CD4-positive, CD25-positive, alpha-beta regulatory T cell (primary cell): ENCODE measurements at places on chromosomes 16 and 17.

DNA sequence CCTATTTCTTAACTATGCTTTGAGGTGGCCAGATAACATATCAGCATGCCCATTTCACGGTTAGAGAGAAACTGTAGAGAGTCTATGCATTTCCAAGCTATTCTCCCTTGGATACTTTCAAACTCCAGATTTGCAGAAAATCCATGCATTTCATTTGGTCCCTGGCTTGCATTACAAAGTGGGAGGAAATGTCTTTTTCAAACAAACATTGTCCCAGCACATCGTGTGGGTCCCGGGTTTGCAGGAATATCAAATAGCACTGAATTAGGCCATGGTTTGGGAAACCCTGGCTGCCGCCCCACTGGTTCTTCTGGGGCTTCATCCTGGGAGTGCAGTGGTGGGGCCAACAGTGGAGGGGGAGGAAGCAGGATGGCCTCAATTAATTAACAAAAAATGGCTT, 171.9 kb downstream of the IRX5 start:
- no peak for DNase-seq

DNA sequence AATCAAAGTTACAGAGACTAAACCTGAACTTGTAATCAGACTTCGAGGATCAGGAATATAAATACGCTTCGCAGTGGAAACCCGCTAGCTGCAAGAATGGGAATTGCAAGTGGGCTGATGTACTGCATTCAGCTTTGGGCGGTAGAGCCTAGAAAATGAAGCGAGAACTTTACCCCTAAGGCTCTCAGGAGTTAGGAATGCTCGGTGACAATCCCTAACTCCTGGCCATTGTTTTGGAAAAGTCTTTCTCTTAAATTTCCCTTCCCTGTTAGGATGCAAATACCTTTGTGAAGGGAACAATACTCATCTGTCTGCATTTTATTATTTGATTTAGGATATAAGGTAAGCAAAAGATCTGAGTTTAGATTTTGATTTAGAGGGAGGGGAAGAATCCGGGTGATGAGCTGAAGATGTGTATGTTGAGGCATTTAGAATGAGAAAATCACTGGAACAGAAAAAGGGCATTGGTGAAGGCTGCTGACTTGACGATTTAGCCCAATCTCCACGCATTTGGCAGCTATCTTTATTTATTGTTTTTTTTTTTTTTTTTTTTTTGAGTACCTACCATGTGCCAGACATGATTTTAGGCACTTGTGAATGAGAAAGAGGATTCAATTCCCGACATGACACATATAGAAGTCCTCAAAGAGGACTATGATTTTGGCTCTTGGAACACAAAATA, 2.2 kb upstream of the TOX3 start:
- DNase-seq: no peak

- DNase-seq: no peak
These were observed 10.2 kb downstream of the MYO18A start for GRCh38 chr17:29169806-29170591.

GRCh38 chr17:42560246-42560645, 1.7 kb upstream of the COASY start:
- DNase-seq: no peak

DNA sequence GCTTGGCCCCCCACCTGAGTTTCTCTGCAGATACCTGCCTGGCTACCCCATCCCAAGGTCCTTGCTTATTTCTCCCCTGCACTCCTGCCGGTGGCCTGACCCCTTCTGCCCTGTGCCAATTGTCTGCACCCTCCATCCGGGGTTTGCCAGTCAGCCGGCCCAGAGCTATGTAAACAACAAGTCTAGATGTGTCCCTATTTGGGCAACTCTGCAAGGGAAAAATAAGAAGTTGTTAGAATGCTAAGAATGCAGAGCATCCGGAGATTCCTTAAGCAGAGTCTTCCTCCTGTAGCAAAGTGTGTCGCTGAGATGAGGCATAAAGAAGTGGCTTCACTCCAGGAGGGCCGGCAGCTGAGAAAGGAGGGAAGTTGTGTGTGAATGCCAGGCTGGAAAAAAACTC, 46.6 kb downstream of the RGS9 start:
- DNase-seq: no peak

DNA sequence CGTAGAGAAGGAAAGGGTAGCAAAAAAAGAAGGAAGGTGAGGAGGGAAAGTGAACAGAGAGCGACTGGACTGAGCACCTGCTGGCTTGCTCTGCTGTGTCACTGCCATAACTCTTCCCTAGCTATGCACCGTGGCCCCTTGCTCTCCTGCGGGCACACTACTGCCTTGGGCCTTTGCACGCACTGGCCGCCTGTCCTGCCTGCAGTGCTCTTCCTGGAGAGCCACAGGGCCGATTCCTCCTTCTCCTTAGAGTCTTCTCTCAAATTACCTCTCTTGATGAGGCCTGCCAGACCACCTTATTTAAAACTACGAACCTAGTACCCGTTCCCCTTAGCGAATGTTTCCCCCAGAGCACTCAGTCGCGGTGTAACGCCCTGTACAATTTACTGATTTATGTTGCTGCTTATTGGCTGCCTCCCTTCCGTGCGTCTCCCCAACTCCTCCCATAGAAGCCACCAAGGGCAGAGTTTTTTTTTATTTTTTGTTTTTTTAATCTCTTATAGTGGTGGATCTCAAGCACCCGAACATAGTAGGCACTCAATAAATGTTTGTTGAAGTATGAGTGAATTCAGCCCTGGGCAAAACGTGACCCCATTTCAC, 70.3 kb downstream of the RAI1 start:
- DNase-seq: peak; percentile 47

- no peak for DNase-seq
These were observed 1202.9 kb upstream of the CDH8 start for GRCh38 chr16:63239065-63239570.

GRCh38 chr17:13544765-13545164, 57.0 kb downstream of the HS3ST3A1 start:
- no peak for DNase-seq

DNA sequence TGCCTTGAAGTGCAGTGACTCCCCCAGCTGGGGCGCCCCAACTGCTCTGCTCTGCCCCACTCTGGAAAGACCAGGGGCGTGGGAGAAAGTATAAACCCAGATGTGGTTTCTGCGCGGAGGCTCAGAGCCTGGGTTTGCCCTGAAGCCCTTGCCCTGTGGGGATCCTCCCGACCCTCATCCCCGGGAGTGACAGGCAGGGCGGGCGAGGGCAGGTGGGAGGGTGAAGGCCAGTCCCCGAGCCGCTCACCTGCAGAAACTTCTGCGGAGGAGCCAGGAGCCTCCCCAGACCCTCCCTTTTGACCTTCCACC, 3.8 kb downstream of the TPSD1 start:
- no peak for DNase-seq

- DNase-seq: no peak
These were observed 32.7 kb upstream of the MON1B start for GRCh38 chr16:77158293-77158692.

DNA sequence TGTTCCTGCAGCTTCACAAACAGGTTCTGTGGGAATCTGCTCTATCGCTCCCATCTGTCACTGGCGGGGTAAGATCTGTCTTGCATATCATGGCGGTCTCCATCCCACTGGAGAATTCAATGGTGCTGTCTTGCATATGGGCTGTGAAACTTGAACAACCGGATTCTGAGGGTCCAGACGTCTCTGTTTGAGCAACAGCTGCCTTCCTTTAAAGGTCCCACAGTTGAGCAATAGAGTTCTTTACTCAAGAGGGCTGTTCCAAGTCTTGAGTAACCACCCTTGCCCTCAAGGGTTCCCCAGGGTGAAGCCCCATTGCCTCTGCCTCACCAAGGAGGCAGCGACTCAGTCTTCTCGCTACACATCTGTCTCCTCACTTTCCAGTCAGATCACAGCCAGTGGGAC, 50.8 kb downstream of the ZFHX3 start:
- DNase-seq: no peak

GRCh38 chr17:77332034-77332971, 191.5 kb downstream of the SEC14L1 start:
- DNase-seq: peak; percentile 60

DNA sequence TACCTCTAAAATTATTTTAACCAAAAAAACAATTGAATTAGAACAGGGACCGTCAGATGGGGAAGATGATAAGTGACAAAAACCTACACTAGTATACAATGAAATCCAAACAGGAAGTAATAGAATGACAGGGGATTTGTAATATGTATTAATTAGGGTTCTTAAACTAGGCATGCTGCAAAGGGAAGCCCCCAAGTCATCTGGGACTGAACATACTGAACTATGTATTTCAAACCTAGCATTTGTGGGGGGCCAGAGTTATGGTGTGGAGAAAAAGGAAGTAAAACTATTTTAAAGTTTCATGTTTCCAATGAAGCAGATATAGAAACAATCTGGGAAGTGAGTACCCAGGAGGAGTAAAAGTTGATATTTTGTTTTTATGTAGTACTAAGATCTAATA, 133.2 kb upstream of the HS3ST3A1 start:
- DNase-seq: no peak

DNA sequence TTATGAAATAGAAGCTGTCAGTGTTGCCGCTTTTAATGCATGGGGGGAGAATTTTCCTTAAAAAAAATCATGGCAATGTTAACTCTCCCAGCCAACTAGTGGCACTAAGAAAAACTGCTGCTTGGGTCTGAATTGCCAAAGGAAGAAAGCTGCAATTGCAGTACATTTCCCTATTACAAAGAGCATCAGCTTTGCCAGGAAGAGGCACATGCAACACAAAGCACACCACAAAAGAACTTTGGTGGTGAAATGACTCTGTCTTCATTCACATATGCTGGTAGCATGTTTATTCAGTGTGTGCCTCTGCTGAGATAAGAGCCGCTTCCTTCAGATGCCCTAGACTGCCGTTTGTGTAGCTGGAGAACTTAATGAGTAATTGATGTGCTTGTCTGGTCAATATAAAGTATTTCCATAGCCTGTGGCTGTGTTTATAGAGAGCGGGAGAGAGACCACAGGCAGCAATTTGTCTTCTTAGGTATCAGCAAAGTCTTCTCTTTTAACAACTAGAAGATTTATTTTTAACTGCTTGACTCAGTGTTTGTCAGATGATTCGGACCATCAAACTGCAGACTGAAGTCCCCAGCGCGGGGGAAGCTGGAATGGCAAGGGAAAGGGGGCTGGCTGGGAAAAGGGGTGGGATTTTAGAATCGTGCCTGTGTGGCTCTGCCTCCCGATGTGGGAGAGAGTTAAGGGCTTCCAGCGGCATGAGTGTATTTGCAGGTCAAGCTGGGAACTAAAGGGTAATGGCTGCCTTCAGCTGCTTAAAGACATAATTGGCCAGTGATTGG, 115.1 kb downstream of the MRTFB start:
- DNase-seq: peak; percentile 33

DNA sequence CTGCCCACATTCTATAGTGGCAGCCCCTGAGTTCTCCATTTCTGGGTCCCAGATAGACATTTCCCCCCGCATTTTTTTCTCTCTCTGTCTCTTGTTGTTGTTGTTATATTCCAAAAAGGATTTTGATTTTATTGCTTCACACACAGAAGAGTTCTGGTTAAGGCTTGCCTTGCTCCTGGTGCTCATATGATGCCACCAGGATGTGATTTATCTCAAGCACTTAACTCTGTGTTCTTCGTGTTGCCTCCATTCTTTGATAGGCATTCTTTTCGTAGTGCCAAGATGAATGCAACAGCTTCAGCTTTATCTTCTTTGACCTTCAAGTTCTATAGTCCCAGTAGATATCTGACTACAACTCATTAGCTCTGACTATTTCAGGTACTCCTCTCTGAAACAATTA, 9.1 kb downstream of the ITGA3 start:
- no peak for DNase-seq

DNA sequence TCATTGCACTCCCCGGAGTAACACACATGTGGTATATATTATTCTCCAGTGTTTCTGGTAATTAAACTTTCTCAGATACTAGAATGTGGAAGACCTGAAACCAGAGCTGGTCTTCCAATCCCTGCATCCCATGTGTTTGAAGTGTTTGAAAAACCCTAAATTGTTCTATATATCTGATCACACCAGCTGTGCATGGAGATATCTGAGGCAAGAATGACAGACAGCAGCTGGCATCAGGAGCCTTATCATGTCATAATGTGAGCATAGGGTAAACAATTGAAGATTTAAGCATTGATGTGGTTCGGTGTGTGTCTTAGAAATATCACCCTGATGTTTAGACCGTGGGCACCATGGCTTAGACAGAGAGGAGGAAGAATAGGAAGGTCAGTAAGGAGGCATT, 251.0 kb downstream of the CDH11 start:
- DNase-seq: no peak

- DNase-seq: no peak
These were observed 11.4 kb upstream of the CCL2 start for GRCh38 chr17:34243364-34244320.

DNA sequence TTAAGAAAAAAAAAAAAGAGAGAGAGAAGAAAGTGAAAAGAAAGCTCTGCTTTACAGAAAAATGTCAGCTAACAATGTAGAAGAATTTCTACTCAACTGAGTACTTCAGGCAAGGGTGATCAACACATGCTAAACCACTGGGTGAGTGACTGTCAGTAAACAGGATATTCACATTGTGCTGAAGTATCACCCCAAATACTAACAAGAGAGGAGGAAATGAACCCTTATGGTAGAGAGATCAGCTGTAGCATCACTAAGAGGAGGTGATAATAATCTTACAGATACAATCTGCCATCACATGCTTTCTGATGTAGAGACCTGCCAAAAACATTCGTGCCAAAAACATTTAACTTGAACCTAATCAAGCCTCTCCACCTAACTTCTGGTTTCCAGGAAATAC, 30.7 kb upstream of the ICAM2 start:
- peak; percentile 93 for DNase-seq

DNA sequence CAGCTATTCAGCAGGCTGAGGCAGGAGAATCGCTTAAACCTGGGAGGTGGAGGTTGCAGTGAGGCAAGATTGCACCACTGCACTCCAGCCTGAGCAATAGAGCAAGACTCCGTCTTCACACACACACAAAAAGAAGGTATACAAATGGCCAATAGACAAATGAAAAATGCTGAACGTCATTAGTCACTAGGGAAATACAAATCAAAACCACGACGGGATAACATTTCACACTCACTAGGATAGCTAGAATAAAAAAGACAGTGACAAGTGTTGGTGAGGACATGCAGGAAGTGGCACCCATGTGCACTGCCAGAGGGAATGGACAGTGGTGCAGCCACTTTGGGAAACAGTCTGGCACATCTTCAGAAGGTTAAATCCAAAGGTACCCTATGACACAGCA, 172.9 kb downstream of the FTO start:
- DNase-seq: no peak

GRCh38 chr16:1900452-1900774, 17.8 kb downstream of the HS3ST6 start:
- DNase-seq: no peak
